T-cell (primary cell): ENCODE measurements at places on chromosomes 12 and 14. TPM values are rescaled to one million over a fixed set of nuclear protein-coding genes. Genes with fewer than 3 reads are reported as not detected.

DNA sequence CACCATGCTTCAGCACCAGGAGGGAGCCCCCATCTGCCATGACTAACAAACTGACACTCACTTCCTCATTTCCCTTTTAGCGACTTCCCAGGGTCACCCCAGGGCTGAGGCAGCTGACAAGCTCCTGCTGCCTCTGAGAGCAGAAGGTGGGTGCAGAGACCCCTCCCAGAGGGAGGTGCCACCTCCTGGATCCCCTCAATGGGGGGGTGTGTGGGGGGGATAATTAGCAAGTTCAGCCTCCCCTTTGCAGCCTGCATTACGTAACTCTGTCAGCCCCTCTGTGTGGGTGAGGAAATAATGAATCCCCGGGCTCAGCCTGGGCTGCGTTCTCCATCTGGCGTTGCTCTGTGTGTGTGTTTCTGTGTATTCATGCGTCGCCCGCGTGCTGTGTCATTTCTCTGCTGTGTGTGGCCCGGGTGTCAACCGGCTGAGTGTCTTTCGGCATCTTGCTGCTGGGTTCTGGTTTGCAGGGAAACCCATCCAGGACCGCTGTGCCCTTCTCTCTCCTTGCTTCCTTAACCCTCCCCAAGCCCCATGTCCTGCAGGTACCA is 28.0 kb downstream of the NOS1 start:
- DNase-seq: no peak

- no peak for DNase-seq
Measured at GRCh38 chr14:25520821-25521220, 470.9 kb upstream of the STXBP6 start.

DNA sequence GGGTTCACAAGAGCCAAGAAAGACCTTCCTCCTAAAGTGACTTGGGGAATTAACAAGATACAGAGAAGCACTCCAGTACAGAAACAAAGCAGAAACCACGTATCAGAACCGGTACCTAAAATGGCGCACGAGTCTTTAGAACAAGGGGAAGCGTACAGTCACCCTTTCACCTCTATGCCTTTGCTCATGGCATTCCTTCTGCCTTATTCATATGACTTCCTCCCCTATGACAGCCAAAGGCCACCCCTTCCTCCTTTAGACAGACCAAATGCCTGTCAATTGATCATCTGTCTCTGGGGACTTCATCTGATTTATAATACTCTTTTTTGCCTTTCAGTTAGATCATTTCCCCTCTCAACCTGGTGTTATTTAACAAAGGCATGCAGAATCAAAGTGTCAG is 89.5 kb upstream of the OSBPL8 start:
- no peak for DNase-seq

The ARHGDIB gene
- 938 TPM for total RNA-seq

- no peak for DNase-seq
Measured at GRCh38 chr12:61780435-61780834, 479.8 kb upstream of the USP15 start.

The LRP1-AS gene
- not detected for total RNA-seq

- DNase-seq: peak; percentile 69
Measured at GRCh38 chr14:23094666-23095195, at the start of gene ACIN1. Gene ACIN1, minus strand, starts transcription at chr14:23095136. Its CDS starts 24 bp downstream, at chr14:23095112.
